ENCODE measurements at places on chromosomes 1 and 21. TPM values are rescaled to one million over a fixed set of nuclear protein-coding genes. Genes with fewer than 3 reads are reported as not detected.

GRCh38 chr21:37337831-37338230, 28.7 kb upstream of the DYRK1A start:
- H3K36me3 ChIP-seq = no peaks in the 10 kb centered on the region
- no peak for DNase-seq
- no peaks in the 10 kb centered on the region for H3K4me1 ChIP-seq
- no peak overlapping the region for H3K4me3 ChIP-seq
- no peak overlapping the region for H3K27ac ChIP-seq

The DNAJC6 gene
- 33.9 TPM for total RNA-seq

DNA sequence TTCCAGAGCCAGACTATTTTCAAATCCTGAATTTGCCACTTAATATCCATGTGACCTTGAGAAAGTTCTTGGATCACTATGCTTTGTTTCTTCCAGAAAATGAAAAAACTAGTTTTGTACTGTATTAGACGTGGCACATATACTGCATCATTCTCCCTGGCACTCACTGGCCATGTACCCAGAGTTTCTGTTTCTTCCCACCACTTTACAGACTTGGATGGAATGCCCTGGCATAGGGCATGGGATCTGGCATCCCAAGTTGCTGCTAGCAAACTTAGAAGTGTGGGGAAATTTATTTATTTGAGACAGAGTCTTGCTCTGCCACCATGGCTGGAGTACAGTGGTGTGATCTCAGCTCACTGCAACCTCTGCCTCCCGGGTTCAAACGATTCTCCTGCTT, 10.0 kb downstream of the KLF18 start:
- H3K4me3 ChIP-seq = no peak overlapping the region
- no peak overlapping the region for H3K27ac ChIP-seq
- DNase-seq = no peak
- no peaks in the 10 kb centered on the region for H3K4me1 ChIP-seq
- H3K27me3 ChIP-seq = peaks cover 34% of the 10 kb centered on the region
- H3K36me3 ChIP-seq = no peaks in the 10 kb centered on the region

DNA sequence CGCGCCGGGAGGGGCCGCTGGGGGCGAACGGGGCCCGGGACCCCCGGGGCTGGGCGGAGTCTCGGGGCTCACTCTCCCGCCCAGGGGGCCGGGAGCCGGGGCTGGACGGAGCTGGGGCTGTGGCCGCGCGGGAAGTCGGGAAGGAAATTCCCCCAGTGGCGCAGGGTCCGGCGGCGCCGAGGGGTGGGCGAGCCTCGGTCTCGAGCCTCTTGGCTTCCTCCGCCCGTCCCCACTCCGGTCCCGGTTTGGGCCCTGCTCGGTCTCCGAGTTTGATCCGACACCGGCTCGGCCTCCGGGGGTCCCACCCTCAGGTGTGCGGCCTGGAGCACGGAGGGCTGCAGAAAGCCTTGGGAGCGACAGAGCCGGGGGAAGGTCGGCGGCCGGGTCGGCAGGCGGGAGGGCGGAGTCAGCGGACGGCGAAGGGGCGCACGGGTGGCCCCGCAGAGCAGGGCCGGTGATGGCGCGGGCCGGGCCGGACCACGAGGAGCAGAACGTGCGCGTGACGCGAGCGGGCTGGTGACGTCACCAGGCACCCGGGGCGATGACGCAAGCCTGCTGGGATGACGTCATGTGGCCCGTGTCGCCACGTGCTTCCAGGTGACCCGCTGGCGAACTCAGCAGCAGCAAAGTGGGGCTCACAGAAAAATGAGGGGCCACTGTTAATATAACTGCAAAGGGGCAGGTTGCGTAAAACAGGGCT, 610 bp upstream of the HES4 start:
- peaks cover 16% of the 10 kb centered on the region for H3K27me3 ChIP-seq
- peak overlapping the region; percentile 81 for H3K4me3 ChIP-seq
- H3K36me3 ChIP-seq = no peaks in the 10 kb centered on the region
- H3K27ac ChIP-seq = peak overlapping the region; percentile 100
- DNase-seq = peak; percentile 91
- H3K4me1 ChIP-seq = peaks cover 16% of the 10 kb centered on the region

- no peak overlapping the region for H3K4me3 ChIP-seq
- H3K4me1 ChIP-seq = no peaks in the 10 kb centered on the region
- DNase-seq = no peak
- no peaks in the 10 kb centered on the region for H3K36me3 ChIP-seq
- no peaks in the 10 kb centered on the region for H3K27me3 ChIP-seq
Observed at GRCh38 chr1:84861988-84862644, 30.9 kb downstream of the LPAR3 start.

GRCh38 chr1:65309304-65310077, at the start of gene DNAJC6:
DNAJC6 (plus strand) TSS chr1:65309543; CDS start chr1:65309746, 203 bp downstream.
- peak within 1 kb of the TSS; percentile 88 for H3K4me3 ChIP-seq
- H3K27ac ChIP-seq = no peak within 1 kb of the TSS
- DNase-seq = peak; percentile 96
- no peaks in the 10 kb centered on the region for H3K36me3 ChIP-seq

DNA sequence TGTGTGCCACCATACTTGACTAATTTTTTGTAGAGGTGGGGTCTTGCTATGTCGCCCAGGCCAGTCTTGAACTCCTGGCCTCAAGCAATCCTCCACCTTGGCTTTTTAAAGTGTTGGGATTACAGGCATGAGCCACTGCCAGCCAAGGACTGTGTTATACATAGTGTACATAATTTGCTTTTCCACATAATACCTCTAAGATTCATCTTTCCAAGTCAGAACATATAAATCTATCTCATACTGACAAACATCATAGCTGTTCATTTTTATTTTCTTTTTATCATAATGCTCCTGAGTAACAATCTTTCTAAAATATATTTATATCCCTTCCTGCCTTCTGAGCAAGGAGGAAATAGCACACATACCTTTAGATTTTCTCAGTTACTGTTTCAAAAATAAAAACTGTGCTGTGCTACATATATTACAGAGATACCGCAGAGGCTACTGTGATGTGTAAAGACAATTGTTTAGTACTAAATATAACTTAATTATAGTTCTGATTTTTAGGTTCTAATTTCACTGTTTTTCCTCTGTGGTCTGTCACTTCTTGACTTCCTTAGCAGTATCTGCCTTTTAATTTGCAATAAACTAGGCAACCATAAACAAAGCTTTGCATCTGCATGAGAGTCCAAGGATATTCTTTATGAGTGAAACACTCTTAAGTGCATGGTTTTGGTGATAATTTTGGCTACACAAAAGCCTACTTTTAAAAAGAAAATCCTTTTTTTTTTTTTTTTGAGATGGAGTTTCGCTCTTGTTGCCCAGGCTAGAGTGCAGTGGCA, 59.3 kb downstream of the EYA3 start:
- H3K36me3 ChIP-seq = peaks cover 20% of the 10 kb centered on the region
- H3K27ac ChIP-seq = no peak overlapping the region
- H3K4me1 ChIP-seq = no peaks in the 10 kb centered on the region
- H3K27me3 ChIP-seq = no peaks in the 10 kb centered on the region
- no peak overlapping the region for H3K4me3 ChIP-seq

The TMCO2 gene
- total RNA-seq = not detected

The NBPF6 gene
- not detected for total RNA-seq

The MPZ gene
- total RNA-seq = 3.3 TPM

GRCh38 chr1:153478047-153478691, 17.7 kb upstream of the S100A7 start:
- peaks cover 14% of the 10 kb centered on the region for H3K27me3 ChIP-seq
- H3K27ac ChIP-seq = no peak overlapping the region
- H3K4me1 ChIP-seq = no peaks in the 10 kb centered on the region
- no peaks in the 10 kb centered on the region for H3K36me3 ChIP-seq
- DNase-seq = no peak

All from endodermal cell (in vitro differentiated cells).